H4 (cell line): ENCODE measurements at places on chromosomes 3 and 15. TPM values are rescaled to one million over a fixed set of nuclear protein-coding genes. Genes with fewer than 3 reads are reported as not detected.

GRCh38 chr15:43215961-43216360 lies 4.9 kb downstream of the EPB42 start:
- peak; percentile 40 for DNase-seq

- DNase-seq = no peak
Measured at GRCh38 chr3:113055201-113055600, 64.4 kb downstream of the GTPBP8 start.

GRCh38 chr15:67242708-67243111 lies 11.8 kb downstream of the AAGAB start:
- peak; percentile 40 for DNase-seq

DNA sequence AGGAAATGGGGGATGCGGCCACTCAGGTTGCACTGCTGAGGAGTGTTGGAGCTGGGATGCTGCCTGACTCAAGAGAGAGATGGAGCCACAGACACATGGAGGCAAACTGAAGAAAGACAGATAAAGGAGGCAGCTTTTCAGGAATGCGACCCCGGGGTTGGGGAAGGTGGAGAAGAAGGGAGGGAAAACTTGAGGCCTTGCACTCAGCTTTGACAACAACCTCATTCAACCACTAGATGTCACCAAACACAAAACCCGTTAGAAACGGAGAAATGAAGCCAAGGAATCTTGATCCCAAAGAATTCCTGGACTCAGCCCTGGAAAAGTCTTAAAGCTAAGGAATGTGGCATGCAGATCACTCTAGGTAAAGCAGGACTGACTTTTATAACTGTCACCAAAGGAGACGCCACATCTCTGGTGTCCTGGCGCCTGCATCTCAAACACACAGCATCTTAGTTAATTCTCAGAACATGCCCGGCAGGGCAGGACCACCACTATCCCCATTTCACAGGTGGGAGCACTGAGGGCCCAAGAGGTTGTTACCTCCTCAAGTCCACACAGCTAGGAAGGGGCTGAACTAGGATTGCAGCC lies 59.6 kb upstream of the LMCD1 start:
- peak; percentile 73 for DNase-seq

- peak; percentile 94 for DNase-seq
Measured at GRCh38 chr3:149581681-149582370, 76.0 kb downstream of the WWTR1 start.

DNA sequence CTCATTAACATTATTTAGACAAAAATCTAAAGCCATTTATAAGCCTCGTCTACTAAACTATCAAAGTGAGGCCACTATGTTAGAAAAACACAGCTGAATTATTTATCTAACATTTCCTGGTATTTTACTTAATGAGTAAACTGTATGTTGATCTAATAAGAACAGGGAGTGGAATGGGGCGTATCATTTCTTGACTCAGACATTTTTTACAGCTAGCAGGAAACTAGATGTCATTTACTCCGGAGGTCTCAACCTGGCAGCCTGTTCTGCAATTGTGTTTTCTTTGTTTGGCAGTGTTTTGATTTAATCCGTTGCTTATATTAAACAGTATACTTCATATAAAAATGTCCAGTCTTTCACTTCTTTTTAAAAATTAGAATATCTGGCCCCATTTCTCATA lies 79.1 kb upstream of the ABI3BP start:
- DNase-seq = no peak

DNA sequence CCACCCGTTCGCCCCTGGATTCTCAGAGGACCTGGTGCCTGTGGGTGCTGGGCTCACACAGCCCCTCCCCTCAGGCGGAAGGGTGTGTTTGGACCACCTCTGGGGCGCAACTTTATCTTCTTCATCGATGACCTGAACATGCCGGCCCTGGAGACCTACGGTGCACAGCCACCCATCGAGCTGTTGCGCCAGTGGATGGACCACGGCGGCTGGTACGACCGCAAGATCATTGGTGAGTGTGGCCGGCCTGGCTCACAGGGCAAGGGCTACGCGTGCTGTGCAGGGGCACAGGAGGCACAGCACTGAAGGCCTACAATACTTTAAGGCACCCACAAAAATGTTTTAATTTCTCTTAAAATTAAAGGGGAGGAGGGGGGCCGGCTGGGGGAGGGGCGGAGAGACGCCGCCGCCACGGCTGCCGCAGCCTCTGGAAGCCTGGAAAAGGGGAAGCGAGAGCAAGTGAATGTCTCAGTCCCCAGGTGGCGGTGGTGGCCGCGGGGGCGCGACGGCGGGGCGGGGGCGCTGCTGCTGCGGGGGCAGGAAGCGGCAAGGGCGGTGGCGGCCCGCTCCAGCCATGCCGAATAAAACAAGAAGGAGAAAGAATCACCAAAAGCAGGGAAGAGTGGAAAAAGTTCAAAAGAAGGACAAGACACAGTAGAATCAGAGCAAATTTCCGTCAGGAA lies 56.8 kb downstream of the DNAH1 start:
- DNase-seq = no peak

- DNase-seq = no peak
Measured at GRCh38 chr3:154223519-154223918, 100.8 kb downstream of the DHX36 start.

DNA sequence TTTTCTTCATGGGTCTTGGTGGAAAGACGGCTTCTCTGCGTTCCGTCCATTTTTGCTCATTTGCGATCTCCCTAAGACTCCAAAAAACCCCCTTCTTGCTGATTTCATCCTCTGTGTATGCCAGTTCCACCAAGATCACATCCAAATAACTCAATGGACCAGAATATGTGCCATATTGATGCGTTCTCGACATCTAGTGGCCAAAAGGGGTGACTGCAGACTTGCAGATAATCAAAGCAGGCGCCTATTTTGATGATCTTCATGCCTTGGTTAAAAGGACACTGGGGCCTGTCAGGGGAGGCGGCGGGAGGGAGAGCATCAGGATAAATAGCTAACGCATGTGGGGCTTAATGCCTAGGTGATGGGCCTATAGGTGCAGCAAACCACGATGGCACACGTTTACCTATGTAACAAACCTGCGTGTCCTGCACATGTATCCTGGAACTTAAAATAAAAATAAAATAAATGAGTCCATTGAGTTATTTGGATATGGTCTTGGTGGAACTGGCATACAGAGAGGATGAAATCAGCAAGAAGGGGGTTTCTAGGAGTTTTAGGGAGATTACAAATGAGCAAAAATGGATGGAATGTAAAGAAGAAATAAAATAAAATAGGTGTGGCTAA lies 104.2 kb upstream of the RAD18 start:
- peak; percentile 49 for DNase-seq

DNA sequence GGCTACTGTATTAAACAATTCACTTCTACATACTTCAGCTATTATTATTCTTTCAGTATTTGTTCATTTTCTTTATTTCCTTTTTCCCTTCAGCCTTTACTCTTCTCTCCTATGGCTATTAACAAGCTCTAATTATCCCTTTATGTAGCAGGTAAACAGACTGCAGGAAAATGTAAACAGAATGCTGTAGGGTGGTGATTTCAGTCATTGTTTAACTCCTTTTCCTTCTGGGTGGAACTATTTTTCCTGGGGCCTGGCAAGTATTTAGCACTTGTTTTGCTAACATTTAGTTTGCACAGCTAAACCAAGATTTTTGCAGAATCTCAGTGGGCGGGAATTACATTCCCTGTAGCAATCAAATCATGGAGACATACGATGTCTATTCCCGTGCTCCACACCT lies 14.4 kb downstream of the RARB start:
- no peak for DNase-seq

- DNase-seq = no peak
Measured at GRCh38 chr3:55884491-55885285, 397.6 kb upstream of the WNT5A start.

- DNase-seq = no peak
Measured at GRCh38 chr3:40886660-40887425, 312.5 kb upstream of the CTNNB1 start.

- DNase-seq = no peak
Measured at GRCh38 chr3:53478921-53479664, 15.3 kb upstream of the CACNA1D start.

DNA sequence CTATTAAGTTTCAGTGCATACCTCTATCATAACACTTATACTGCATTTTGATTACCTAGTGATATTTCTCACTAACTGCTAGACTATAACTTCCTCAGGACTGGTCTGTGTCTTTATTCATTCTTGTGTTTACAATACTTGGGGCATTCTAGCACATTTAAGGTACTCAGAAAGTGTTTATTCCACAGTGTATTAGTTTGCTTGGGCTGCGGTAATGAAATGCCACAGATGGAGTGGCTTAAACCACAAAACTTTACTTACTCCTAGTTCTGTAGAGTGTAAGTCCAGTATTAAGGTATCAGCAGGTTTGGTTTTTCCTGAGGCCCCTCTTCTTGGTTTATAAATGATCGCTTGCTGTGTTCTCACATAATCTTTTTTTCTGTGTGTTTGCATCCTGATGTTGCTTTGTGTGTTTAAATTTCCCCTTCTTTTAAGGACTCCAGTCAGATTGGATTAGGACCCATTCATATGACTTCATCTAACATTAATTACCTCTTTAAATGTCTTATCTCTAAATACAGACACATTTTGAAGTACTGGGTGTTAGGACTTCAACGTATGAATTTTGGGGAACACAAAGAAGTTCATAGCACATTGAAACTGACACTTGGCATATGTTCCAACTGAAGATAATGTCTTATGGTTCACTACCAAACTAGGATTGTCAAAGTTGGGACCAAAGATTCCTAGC lies 23.9 kb downstream of the RNF111 start:
- peak; percentile 16 for DNase-seq

DNA sequence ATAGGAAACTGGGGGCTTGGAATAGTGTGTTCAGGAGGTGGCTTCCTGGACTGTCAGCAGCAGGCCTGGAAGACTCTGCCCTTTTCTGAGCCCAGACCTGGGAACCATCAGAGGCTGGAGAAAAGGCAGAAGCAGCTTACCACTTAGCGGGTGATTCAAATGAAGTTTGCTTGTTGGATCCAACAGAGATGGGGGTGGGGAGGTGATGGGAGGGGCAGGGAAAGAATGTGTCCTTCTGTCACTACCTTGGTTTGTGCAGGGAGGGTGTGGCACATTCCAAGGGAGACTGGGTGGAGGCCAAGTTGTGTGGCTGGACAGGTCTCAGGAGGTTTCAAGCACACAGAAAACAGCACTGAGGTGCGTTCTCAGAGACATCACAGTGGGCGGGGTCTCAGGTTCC lies 58.8 kb downstream of the TRAK1 start:
- no peak for DNase-seq

DNA sequence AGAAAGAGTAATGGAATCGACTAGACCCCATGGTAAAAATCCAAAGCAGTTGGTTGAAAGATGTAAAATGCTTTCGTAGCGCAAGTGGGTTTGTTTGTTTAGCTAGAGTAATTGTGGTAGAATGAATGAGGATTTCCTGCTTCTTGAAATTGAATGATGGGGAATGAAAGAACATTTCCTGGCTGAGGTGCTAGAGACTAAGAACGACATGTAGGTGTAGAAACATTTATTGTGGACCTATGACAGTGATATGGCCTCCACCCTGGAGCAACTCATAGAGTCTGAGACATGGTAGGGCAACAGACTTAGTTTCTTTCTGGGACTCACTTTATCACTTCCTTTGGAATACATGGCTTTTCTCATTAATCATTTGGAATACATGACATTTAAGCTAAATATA lies 467.6 kb upstream of the CFAP20DC start:
- no peak for DNase-seq

DNA sequence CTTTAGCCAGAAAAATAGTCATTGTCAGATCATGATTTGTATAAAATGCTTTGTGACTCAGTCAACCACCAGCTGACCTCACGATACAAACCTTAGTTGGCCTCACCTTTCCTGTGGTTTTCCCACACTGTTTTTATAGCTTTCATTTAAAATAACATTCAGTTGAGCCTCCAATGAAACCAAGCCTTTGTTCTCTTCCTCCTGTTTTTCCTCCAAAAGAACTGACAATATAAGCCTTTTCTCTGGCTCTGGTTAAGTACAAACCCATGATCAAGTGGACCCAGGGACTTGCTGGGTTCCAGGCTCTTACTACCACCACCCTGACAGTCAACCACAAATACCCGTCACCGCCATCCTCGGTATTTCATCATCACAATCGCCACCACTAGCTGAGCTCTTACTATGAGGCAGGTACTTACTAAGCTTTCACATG lies 81.7 kb downstream of the TAMM41 start:
- DNase-seq = peak; percentile 90

DNA sequence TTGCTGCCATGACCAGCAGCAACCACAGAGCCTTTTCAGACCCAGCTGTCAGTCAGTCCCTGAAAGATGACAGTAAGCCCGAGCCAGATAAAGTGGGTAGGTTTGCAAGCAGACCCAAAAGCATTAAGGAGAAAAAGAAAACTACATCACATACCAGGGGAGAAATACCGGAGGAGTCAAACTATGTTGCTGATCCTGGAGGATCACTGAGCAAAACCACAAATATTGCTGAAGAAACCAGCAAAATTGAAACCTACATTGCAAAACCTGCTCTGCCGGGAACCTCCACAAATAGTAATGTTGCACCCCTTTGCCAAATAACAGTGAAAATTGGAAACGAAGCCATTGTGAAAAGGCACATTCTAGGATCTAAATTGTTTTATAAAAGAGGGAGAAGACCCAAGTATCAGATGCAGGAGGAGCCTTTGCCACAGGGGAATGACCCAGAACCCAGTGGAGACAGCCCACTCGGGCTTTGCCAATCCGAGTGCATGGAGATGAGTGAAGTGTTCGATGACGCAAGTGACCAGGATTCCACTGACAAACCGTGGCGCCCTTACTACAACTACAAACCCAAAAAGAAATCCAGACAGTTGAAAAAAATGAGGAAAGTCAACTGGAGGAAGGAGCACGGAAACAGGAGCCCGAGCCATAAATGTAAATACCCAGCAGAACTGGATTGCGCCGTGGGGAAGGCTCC lies 42.1 kb upstream of the RASA2 start:
- DNase-seq = no peak

- DNase-seq = peak; percentile 46
Measured at GRCh38 chr3:63912768-63913588, 795 bp upstream of the SCAANT1 start.

DNA sequence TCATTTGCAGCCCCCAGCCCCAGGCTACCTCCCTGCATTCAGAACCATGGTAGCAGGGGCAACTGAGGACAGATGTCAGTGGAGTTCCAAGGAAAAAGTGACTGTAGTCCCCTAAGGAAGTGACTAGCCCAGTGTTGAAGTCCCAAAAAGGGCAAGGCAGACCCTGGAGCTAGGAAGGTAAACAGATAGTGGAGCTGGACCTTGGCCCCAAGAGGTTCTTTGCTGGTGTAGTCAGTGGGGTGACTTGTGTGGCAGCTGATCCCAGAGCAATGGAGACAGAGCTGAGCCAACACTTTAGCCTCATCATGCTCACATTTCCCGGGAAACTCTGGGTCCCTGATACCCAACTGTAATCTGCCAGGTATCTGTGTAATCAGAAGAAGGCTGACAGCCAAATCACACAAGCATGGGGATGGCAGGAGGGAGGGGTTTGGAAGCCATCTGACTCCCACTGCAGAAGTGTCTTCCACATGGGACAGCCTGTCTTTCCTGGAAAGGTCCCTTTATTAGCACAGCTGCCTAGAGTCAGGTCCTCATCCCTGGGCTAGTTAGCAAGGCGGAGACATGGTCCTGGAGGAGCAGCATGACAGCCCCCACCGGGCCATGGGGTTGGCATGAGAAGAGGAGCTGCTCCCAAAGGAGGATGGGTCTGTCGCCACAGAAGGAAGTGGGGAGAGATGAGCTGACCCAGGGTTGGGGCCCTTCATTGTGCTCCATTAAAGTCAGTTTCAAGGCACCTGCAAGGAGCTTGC lies 39.8 kb downstream of the PXYLP1 start:
- no peak for DNase-seq

Gene RBP2
- not detected in 2 replicates for total RNA-seq

Gene CMTM8
- total RNA-seq = 2.5 and 3.2 TPM in 2 replicates

Gene FETUB
- total RNA-seq = not detected in 2 replicates

Gene PPP1R14D
- not detected in 2 replicates for total RNA-seq

Gene ESYT3
- total RNA-seq = 0.02 and 0.17 TPM in 2 replicates

Gene RASGRP1
- total RNA-seq = 0.18 and 0.29 TPM in 2 replicates

Gene SLC12A1
- total RNA-seq = not detected in 2 replicates

Gene GAP43
- total RNA-seq = 0.10 and 1.2 TPM in 2 replicates

Gene ADCY5
- total RNA-seq = 0.18 and 0.85 TPM in 2 replicates
